ENCODE measurements at places on chromosomes 13 and 19. TPM values are rescaled to one million over a fixed set of nuclear protein-coding genes. Genes with fewer than 3 reads are reported as not detected.

GRCh38 chr13:50001287-50001686 lies 4.4 kb downstream of the TRIM13 start:
- no peak overlapping the region for H3K27ac ChIP-seq
- DNase-seq = no peak
- peaks cover 11% of the 10 kb centered on the region for H3K36me3 ChIP-seq
- H3K4me1 ChIP-seq = peaks cover 14% of the 10 kb centered on the region
- no peak overlapping the region for H3K4me3 ChIP-seq
- peaks cover 3% of the 10 kb centered on the region for H3K27me3 ChIP-seq

DNA sequence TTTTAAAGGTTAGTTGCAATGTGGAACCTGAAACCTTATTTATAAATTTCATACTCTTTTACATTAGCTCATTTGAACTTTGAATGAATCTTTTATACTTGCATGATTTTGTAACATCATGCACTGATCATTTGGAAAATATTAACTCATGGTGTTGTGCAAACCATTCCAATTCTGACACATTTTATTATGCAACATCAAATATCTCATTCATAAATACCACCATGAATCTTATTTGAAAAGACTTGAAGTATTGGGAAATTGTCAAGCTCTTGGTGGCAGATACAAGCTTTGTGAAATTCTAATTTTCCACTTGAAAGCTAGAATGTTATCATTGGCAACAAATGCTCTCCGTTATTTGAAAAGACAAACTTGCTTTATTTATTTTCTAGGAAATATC lies 379.9 kb upstream of the PCDH20 start:
- DNase-seq = no peak
- no peaks in the 10 kb centered on the region for H3K4me1 ChIP-seq
- H3K36me3 ChIP-seq = no peaks in the 10 kb centered on the region

The S1PR4 gene
- not detected for total RNA-seq

- peaks cover 2% of the 10 kb centered on the region for H3K36me3 ChIP-seq
- peak overlapping the region; percentile 98 for H3K4me3 ChIP-seq
- peak overlapping the region; percentile 94 for H3K27ac ChIP-seq
- DNase-seq = no peak
- H3K27me3 ChIP-seq = peaks cover 2% of the 10 kb centered on the region
Observed at GRCh38 chr19:51571599-51571998, 516 bp downstream of the ZNF175 start.

DNA sequence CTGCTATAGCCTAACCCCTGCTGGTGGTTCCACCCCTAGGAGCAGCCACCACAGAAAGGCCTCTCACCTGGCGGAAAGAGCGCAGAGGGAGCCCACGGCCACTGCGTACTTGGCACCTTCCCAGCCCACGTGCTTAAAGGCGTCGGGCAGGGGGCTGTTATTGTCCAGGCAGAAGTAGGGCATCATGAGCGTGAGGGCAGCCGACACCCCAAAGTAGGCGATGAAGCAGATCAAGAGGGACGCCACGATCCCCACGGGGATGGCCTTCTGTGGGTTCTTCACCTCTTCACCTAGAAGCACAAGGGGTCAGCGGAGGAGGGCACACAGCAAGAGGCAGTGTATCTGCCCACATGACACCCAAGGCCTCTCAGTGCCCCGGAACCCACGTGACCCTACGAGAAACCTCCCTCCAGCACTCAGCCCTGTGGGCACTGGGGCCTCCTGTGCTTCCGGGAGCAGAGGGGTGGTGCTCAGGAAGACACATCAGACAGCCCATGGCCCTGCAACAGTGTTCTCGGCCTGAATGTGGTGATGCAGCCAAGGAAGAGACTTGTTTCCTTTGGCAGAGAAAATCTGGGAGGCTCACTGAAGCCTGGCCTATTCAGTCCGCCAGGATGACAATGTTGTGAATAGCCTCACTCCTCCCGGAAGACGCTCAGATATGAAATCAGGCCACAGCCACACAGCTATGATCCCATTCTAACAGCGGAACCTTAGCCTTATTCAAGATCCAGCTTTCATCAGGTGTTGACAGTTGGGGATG lies 72.1 kb downstream of the SLC7A1 start:
- peak overlapping the region; percentile 31 for H3K27ac ChIP-seq
- no peak overlapping the region for H3K4me3 ChIP-seq
- no peak for DNase-seq

The SEMA6B gene
- total RNA-seq = 43.7 TPM

The LILRA2 gene
- total RNA-seq = not detected

DNA sequence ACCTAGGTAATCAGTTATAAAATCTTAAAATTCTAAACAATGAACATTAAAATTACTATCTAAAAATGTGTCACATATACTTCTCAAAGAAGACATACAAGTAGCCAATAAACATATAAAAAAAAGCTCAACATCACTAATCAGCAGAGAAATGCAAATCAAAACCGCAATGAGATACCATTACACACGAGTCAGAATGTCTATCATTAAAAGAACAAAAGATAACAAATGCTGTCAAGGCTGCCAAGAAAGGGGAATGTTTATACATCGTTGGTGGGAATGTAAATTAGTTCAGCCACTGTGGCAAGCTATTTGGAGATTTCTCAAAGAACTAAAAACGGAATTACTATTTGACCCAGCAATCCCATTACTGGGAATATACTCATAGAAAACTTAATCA lies 310.3 kb upstream of the EDNRB start:
- no peaks in the 10 kb centered on the region for H3K4me1 ChIP-seq
- no peak for DNase-seq
- no peak overlapping the region for H3K4me3 ChIP-seq
- H3K27me3 ChIP-seq = no peaks in the 10 kb centered on the region
- H3K27ac ChIP-seq = no peak overlapping the region
- H3K36me3 ChIP-seq = no peaks in the 10 kb centered on the region

DNA sequence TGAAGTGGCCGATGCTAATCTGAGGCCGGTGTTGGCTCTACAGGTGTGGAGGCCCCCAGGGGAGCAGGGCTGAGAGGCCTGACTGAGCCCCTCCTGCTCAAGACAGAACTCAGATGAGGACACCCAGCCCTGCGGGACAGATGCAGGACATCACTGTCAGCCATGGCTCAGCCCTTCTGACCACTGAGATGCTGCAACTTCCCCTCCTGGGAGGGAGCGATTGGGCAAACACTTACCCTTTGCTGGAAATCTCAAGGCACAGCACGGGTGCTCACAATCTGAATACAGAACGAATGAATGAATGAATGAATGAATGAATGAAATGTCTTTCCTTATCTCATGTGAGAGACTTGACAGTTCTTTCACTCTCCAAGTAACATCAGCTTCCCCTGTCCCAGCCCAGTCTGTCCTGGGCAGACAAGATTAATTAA lies 3.5 kb upstream of the SIGLEC7 start:
- peaks cover 11% of the 10 kb centered on the region for H3K4me1 ChIP-seq
- H3K36me3 ChIP-seq = peaks cover 3% of the 10 kb centered on the region
- no peak for DNase-seq
- no peak overlapping the region for H3K4me3 ChIP-seq

DNA sequence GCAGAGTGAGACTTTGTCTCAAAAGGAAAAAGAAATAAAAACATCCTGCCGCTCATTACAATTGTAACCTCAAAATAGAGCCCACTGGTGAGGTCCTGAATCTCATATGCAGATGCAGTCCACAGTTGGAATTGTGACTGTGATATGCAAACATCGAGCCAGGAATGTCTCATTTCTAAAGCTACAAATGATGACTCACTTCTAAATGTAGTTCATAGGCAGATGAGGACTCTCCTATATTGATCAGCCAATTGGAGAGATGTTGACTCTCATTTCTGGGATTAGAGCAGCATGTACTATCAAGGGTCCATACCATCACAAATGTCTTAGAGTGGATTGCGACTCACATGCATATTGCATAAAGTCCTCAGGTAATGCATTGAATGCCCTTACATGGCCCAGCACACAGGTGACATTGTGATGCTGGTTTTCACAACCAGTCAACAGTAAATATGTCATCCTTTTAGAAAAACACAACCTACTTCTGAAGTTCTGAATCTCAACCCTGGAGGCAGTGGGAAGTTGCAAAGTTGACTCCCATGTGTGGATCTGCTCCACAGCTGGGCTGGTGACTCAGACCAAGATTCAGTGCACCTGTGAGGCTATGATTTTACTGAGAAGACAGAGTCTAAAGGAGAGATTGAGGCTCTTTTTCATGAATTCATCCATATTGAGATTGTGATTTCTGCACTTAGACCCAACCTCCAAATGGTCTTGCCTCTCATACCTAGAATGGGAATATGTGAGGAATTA lies 16.9 kb upstream of the ZNF254 start:
- no peak overlapping the region for H3K27ac ChIP-seq
- no peak overlapping the region for H3K4me3 ChIP-seq
- H3K4me1 ChIP-seq = peaks cover 2% of the 10 kb centered on the region
- no peak for DNase-seq

DNA sequence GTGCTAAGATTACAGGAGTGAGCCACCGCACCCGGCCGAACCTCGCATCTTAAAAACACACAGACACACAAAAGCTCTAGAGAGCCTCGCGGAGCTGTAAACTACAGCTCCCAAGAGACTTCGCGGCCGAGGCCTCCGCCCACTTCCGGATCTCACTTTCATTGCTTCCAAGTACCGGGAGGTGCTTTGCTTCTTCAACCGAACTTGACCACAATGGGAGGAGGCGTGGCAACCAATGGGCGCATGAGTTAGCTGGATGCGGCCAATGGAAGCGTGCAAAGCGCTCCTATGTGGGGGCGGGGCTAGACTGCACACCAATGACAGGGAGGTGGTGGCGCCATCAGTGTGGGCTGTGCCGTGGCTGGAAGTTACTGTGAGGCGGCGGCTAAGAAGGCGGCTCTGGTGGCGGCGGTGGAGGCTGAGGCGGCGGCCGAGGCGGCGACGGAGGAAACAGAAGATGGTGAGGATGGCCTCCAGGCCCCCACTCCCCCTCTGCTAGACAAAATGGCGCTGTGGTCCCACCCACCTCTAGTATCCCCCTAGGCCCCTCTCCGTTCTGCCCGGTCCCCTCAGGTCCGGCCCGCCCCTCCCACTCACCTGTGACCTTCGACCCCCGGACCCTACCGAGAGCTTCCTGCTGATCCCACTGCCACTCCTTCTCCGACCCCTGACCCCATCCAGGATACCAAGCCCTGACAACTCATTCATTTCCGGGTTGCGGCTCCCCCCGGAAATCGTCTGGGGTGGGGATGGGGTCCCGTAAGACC lies at the start of gene DDA1:
DDA1 (plus strand) TSS at position 366 of the 767 bp plus-strand sequence; CDS start at position 458, 92 bp downstream.
- peaks cover 21% of the 10 kb centered on the region for H3K4me1 ChIP-seq
- H3K4me3 ChIP-seq = peak within 1 kb of the TSS; percentile 97
- H3K36me3 ChIP-seq = peaks cover 11% of the 10 kb centered on the region

GRCh38 chr19:42122691-42123607 lies 9.3 kb downstream of the POU2F2 start:
- no peaks in the 10 kb centered on the region for H3K36me3 ChIP-seq
- no peak overlapping the region for H3K27ac ChIP-seq
- H3K4me3 ChIP-seq = no peak overlapping the region
- H3K4me1 ChIP-seq = peaks cover 7% of the 10 kb centered on the region
- H3K27me3 ChIP-seq = peaks cover 11% of the 10 kb centered on the region

- H3K36me3 ChIP-seq = peaks cover 8% of the 10 kb centered on the region
- H3K4me1 ChIP-seq = peaks cover 44% of the 10 kb centered on the region
- H3K27me3 ChIP-seq = peaks cover 17% of the 10 kb centered on the region
- peak; percentile 58 for DNase-seq
- peak overlapping the region; percentile 6 for H3K27ac ChIP-seq
- peak overlapping the region; percentile 56 for H3K4me3 ChIP-seq
Observed at GRCh38 chr19:47446534-47447469, 24.9 kb downstream of the SLC8A2 start.

The IL17D gene
- total RNA-seq = 2.1 TPM

The GRIN2D gene
- 25.2 TPM for total RNA-seq

DNA sequence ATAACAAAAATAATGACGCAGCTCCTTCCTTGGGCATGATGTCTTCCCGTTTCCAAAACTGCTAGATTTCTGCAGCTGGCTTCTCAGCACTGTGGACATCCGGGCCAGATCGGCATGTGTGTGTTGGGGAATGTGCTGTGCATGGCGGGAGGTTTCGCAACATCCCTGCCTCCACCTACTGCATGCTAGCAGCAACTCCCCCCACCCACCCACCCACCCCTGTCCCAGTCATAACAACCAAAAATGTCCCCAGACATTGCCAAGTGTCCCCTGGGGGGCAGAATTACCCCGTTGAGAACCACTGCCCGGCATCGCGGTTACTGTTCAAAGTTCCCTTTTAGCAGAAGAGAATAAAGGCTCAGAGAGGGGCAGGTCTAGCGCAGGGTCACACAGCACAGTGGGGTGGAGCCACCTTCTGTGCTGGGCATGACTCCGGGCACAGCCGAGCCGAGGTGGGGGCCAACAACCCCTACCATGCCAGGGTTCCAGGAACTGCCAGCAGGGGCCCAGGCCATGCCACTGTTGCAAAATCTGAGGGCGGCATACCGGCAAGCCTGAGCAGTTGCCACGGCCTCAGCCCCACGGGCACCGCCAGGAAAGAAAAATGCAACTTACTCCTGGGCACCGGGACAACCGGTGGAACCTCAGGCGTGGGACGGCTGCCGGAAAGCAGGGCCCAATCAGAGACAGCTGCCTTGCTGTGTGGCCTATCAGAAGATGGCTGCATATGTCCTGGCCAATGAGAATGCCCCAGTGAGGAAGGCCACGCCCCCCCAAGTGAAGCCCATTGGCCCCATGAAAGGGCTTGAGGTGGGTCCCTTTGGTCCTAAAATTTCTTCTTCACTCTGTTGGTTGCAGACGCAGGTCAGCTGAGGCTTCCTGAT lies 22.5 kb upstream of the NFIC start:
- no peak for DNase-seq
- no peaks in the 10 kb centered on the region for H3K4me1 ChIP-seq
- no peaks in the 10 kb centered on the region for H3K36me3 ChIP-seq
- H3K4me3 ChIP-seq = no peak overlapping the region

- H3K27me3 ChIP-seq = peaks cover 2% of the 10 kb centered on the region
- H3K27ac ChIP-seq = peak overlapping the region; percentile 58
- H3K4me3 ChIP-seq = no peak overlapping the region
- peaks cover 7% of the 10 kb centered on the region for H3K4me1 ChIP-seq
- peak; percentile 53 for DNase-seq
- H3K36me3 ChIP-seq = peaks cover 4% of the 10 kb centered on the region
Observed at GRCh38 chr13:26719356-26719945, 41.1 kb downstream of the GPR12 start.

The CPB2 gene
- not detected for total RNA-seq

DNA sequence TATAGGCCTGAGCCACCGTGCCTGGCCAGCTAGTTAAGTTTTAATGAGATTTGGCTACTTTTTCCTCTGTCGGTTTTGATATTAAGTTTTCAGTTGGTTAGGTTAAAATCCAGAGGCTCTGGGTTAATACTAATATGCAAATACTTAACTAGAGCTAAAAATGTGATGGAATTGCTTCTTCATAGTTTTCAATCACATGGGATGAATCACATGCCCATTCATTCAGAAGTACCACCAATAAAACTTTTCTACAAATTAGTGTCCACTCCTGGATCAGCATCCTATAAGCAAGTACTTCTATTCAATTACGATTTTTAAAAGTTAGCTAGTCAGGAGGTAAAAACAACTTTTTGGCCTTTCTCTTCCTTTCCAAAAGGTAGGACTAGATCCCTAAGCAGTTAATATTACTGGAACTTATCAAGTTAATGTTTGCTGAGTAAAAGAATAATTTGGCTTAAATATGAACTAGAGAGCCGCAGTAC lies 4.3 kb downstream of the SLC25A30 start:
- peaks cover 26% of the 10 kb centered on the region for H3K4me1 ChIP-seq
- H3K27me3 ChIP-seq = no peaks in the 10 kb centered on the region
- H3K36me3 ChIP-seq = no peaks in the 10 kb centered on the region
- H3K4me3 ChIP-seq = no peak overlapping the region
- no peak for DNase-seq
- H3K27ac ChIP-seq = no peak overlapping the region

GRCh38 chr13:37074703-37075102 lies 15.2 kb upstream of the SUPT20H start:
- no peak for DNase-seq
- H3K27ac ChIP-seq = no peak overlapping the region

The FREM2 gene
- total RNA-seq = 4.6 TPM

The ELAVL3 gene
- total RNA-seq = 0.54 TPM
